ENCODE measurements at places on chromosomes 7 and 10.

- DNase-seq = no peak
Observed at GRCh38 chr7:107680478-107680877, 19.9 kb downstream of the SLC26A4 start.

DNA sequence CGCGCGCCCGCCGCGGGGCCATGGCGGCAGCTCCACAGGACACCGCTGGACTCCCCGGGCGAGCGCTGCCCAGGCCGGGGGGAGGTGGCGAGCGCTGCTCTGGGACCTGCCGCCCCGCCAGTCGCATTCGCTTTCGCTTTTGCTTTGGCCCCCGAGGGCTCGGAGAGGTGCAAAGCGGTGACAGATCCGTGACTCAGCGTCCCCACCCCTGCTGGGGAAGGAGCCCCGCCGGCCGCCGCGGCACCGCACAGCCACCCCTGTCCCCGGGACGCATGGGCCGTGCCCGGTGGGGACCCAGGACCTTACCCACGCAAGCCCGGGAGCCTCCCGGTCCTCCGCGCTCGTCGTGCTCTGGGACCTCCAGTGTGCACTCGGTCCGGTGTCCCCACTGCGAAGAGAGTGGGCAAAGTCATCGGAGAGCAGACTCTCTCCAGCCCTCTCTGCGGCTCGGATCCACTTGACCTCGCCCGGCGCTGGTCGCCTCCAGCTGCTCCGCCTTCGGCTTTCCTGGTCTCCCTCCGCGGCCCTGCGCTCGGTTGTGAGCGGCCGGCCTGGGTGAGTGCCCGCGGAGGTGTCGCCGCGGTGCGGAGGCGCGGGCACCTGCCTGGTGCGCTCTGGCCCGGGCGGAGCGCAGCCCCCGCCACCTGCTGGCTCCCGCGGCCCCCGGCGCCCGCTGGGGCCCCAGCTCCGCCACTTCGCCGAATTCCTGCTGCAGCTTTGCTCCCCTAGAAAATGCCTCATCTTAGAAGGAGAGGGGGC lies at the start of gene IL15RA:
IL15RA (minus strand) TSS at position 73 of the 759 bp plus-strand sequence; CDS start at position 22, 51 bp downstream.
- DNase-seq = no peak

DNA sequence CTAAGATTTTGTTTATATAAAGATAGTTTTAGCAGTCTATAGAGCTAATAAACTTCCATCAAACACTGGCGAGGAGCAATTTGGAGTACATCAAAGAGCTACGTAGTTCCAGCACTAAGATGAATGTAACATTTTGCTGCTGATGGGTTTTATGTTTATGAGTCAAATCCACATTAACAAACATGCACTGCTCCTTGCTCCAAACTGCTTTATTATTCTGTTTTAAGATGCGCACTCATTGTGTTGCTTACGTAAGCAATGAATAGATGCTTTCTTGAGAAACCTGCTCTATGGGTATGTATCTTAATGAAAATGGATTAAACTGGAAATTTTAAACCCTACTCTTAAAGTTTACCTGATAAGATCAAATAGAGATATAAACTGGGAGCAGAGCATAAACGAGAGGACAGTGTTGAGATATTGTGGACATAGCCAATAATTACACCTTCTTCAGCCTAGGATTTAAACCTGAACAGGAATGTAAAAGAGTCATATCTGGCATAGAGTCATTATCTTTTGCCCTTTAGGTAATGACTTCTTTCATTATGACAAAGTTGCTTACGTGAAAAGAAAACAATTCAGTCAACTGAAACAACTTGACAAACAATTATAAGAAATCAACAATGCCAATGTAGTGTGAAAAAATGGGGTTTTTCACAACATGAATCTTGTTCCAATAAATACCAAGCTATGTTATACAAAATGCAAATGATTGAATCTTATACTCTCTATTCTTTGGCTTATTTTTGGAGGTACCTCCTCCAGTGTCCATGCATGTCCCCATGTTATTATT lies 153.5 kb upstream of the MTPN start:
- DNase-seq = no peak

DNA sequence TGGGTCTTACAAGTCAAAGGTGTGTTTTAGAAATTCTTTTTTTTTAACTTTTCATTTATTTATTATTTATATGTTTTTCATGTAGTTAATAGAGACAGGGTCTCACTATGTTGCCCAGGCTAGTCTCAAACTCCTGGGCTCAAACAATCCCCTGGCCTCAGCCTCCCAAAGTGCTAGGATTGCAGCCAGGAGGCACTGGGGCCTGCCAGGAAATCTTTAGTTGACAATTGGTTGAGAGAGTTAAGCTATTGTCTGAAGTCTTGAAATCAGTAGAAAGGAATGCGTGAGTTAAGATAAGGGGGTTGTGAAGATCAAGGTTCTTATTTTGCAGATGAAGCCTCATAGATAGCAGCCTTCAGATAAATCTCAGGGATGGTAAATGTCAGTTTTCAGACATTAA lies 245.4 kb upstream of the GALNT17 start:
- DNase-seq = no peak

- no peak for DNase-seq
Observed at GRCh38 chr7:75639071-75639885, 99.5 kb downstream of the HIP1 start.

- DNase-seq = no peak
Observed at GRCh38 chr7:111459757-111460280, 102.5 kb downstream of the IMMP2L start.

- no peak for DNase-seq
Observed at GRCh38 chr10:128254476-128254875, 128.3 kb upstream of the MKI67 start.

GRCh38 chr10:131569851-131570715 lies 258.6 kb upstream of the TCERG1L start:
- no peak for DNase-seq

- no peak for DNase-seq
Observed at GRCh38 chr7:27663989-27664331, 1.3 kb upstream of the HIBADH start.

Data from NCI-H524 treated with DMSO at 0.1 percent for 48 hours (cell line).